Activated naive CD4-positive, alpha-beta T cell treated with anti-CD3 and anti-CD28 coated beads, Interleukin-2, amount 50 U/mL, for 72 hours (primary cell): ENCODE measurements at places on chromosomes 3 and 15.

DNA sequence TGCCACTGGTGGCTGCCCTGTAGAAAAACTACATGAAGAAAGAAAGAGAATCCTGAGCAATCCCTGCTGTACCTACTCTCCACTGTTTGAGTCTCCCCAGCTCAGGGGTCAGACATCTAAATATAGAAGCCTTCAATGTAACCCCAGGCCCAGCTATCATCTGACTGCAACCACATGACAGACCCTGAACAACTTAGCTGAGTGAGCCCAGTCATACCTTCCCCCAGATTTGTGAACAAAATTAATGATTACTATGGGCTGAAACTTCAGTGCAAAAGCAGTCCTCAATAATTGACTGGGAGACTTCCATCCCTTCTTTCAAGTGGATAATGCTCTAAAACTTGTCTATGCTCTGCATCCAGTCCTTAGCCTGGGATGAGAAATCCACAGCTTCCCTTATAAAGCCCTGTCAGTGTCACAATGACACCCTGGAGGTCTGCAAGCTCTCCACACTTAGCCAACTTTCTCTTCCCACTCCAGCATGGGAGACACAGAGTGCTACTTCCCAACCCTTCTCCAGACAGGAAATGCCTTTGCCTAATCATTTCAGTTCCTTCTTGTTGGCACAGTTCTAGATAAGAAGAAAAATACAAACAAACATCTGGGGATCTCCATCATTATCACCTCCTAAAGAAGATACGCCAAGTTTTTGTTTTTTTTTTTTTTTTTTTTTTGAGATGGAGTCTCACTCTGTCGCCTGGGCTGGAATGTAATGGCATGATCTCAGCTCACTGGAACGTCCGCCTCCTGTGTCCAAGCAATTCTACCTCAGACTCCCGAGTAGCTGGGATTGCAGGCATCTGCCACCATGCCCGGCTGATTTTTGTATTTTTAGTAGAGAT is 198.5 kb upstream of the GADL1 start:
- DNase-seq, result no peak

- DNase-seq, result no peak
These were observed 199.3 kb upstream of the BCL6 start for GRCh38 chr3:187944390-187945179.

DNA sequence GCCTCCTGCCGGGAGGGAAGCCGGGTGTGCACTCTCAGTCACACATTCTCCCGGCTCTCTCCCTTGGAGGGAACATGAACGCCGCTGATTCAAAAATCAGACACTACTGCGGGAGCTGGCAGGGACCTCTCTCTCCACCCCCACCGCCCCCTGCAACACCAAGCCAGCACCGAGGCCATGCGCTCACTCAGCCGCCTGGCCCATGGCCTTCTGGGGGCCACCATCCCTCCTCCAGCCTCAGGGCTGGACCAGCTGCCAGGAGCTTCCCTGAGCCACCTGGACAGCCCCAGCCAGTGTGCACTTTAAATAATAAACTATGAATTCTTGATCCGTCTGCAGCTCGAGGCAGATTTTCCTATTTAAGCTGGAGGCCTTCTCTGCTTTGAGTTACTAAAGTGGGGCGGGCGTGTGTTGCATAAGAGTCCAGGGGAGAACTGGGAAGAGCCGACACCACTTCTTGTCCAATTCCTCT is 30.6 kb downstream of the ADAMTS17 start:
- DNase-seq, result no peak

- DNase-seq, result no peak
These were observed 74.0 kb downstream of the MCF2L2 start for GRCh38 chr3:183354325-183354831.
